GDM1 (cell line): ENCODE measurements at places on chromosomes 7 and 10.

- DNase-seq, result no peak
Measured at GRCh38 chr7:35707422-35707821, 12.5 kb upstream of the HERPUD2 start.

GRCh38 chr7:77980087-77980713 is 181.6 kb downstream of the PHTF2 start:
- no peak for DNase-seq

DNA sequence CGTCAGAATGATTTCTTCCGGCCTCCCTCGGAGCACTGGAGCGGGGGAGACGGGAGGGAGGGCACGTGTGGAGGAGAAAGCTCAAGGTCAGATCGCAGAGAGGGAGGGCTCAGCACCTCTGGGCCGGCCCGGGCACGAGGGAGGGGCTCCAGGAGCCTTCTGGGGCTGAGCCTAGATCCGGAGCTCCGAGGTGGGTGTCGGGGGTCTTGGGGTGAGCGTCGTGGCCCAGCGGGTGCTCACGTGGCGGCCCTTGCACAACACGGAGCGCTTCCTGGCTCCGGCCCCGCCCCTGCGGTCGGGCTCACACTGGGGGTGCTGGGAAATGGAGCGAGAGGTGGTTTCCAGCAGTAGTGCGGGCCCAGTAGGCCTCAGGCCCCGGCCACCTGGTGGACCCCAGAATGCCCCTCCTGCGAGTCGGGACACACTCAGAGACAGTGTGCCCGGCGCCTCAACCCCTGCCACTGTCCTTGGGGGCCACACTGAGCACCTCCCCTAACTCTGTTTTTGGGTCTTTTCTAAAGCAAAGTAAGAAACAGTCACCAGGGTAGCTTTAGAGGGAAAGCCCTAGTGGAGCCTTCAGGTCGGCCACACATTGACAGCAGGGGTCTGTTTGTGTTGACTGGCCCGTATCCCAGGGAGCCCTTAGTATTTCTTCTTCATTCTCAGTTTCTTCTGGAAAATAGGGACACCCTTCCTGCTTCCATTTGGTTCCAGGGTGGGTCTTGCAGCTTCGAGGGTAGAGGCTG is 798 bp downstream of the PPIF start:
- DNase-seq, result peak; percentile 24

- DNase-seq, result no peak
Measured at GRCh38 chr7:80453699-80454340, 58.0 kb downstream of the GNAT3 start.

DNA sequence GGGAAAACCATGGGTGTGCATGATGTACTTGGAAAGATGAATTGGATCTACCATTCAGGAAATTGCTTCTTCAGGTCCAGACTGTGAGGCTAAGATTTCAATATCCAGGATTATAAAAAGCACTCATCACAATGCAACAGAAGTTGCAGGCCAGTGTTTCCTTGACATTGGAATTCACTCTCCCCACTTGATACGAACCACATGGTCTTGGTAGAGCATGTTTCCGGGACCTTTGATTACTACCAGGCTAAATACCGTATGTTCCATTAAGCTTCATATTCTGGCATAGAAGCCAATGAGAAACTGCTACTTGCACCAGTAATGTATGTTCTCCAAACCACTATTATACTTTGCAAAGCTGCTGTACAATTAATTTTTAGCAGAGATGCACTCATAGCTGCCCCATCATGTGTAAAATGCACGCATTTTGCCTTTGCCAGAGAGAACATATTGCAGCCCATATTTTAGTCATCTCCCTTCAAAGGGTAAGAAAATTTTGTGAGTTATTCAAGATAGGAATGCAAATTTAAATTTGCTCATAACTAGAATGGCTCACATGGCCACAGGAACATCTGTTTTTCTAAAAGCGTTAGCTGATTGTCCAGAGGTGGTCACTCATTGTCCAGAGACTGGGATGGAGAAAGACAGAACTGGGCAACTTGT is 8.1 kb downstream of the FRMD4A start:
- DNase-seq, result no peak

GRCh38 chr7:36523371-36524101 is 133.9 kb downstream of the ANLN start:
- DNase-seq, result no peak

DNA sequence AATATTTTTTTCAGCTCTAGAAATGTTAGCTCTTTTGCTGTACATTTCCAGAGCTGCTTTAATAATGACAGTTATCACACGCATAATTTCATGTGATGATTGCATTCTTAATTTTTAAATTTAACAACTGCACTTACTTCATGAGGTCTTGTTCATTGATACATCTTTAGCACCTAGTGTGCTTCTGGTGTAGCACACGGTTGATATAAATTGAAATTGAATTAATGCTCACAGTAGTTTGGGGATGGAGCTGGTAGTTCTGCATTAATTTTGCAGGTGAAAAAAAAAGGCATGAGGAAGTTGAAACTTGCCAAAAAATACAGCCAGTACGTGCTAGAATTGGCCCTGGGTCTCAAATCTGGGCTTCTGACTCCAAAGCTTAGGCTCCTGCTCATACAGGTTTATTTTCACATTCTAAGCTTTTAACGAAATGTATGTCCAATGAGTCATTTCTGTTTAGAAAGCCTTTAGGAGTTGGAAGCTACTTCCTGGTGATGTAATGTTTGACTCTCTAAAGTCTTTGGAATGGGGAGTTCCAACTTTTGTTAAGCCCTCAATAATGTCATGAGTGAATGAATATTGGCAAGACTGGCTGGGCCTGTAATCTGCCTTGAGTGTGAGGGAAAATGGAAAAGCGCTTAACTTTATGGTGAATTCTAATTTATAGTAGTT is 62.5 kb downstream of the DAGLB start:
- no peak for DNase-seq

- DNase-seq, result no peak
Measured at GRCh38 chr10:18158773-18159265, 18.6 kb downstream of the CACNB2 start.

DNA sequence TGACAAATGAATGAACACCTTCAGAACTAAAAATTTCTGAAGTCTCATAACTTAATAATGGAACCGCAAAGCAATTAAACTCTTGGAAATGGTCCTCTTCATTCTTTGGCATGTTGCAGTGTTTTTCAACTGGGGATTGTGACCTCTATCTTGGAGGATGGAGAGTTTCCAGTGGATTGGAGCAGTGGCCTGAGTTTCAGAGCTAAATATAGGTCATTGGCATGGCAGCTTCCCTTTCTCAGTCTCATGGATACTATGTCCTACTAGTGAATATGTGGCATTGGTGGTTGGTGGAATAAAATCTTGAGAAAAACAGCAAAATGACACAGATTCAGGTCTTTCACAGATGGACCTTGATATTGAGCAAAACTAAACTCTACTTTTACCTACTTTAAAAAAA is 24.1 kb upstream of the EPC1 start:
- DNase-seq, result no peak

DNA sequence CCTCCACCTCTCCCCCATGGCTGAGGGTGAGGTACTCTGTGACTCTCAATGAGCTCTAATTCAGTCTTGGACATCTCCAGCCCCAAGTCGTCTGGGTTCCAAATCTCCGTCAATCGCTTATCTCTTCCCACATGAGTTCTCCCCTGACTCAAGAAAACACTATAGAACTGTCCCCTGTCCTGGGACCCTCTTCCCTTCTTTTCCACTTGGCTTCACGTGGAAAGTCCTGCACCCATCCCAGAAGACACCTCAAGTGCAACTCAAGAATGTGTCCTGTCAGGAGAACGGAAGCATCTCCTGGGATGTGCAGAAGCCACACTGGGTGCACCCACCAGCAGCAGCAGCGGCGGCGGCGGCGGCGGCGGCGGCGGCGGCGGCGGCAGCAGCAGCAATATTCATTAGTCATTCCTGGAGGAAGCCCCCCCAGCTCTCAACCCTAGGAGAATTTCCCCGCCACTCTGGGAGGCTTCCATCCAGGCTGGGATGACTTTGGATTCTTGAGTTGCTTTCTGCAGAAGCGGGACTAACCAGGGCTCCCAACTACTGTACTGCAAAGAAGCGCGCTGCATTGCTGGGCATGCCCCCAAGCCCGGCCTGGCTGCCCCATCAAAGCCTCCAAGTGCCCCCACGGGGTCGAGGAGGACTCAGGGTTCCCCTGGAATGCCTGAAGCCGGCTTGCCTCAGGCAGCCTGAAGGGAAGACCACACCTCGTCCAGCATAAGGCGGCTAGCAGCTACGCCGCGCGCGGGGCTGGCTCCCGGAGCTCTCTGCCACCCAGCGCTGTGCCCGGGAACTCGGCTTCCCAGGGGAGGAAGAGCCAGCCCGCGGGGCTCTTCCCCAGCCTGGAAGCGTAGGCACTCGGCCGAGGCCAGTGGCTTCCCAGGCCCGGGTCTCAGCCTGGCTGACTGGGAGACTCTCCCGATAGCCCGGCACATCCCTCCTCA is 1.0 kb downstream of the CRTAC1 start:
- DNase-seq, result no peak

GRCh38 chr10:120367341-120367740 is 89.7 kb upstream of the PLPP4 start:
- no peak for DNase-seq
